Esophagus mucosa (tissue), 1 donor: ENCODE measurements at places on chromosomes 6 and 20.
A peak's percentile ranks its signal among the peaks of the same experiment; 100 is the strongest.

- ATAC-seq: peak; percentile 93
Observed at GRCh38 chr6:113526995-113527394, 330.1 kb upstream of the MARCKS start.

- no peak for ATAC-seq
Observed at GRCh38 chr20:14992153-14992552, 654.7 kb upstream of the FLRT3 start.

DNA sequence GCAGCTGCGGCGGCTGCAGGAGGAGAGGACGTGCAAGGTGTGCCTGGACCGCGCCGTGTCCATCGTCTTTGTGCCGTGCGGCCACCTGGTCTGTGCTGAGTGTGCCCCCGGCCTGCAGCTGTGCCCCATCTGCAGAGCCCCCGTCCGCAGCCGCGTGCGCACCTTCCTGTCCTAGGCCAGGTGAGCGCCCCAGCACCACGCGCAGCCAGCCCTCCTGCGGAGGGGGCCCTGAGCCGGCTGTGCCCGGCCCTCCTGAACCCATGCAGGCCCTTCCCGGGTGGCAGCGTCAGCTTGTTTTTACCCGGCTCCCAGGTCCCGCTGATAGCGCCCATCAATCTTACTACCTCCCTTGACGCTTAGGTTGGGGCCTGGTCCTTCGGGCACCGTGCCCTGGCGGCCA, 3.7 kb downstream of the BIRC7 start:
- no peak for ATAC-seq

- no peak for ATAC-seq
Observed at GRCh38 chr6:118751072-118751471, 99.7 kb upstream of the CEP85L start.
